ENCODE measurements at places on chromosomes 5 and 9.

- no peak for DNase-seq
These were observed 99.3 kb upstream of the ERCC6L2 start for GRCh38 chr9:95776176-95776575.

- no peak for DNase-seq
These were observed 4.5 kb downstream of the EXOC3 start for GRCh38 chr5:447501-447900.

GRCh38 chr5:120405923-120406322 lies 58.2 kb upstream of the PRR16 start:
- no peak for DNase-seq

DNA sequence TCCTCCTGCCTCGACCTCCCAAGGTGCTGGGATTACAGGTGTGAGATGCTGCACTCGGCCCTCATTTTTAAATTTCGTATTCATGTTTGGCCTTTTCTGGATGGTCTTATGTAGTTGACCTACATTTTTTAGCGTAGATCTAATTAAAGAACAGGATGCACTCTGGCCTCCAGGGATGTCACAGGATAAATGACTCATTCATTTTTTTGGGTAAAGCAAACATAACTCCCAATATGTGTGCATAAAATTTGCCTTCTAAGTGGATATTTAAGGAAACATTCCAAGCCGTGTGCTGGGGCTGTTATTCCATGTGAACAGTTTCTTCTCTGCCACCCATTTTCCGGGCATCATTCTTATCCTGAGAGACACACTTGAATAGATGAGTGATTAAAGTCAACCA lies 501.6 kb downstream of the IRX1 start:
- DNase-seq, result no peak

- no peak for DNase-seq
These were observed 223 bp downstream of the NR3C1 start for GRCh38 chr5:143403334-143403592.

- DNase-seq, result no peak
These were observed 386.7 kb downstream of the NTRK2 start for GRCh38 chr9:85056203-85056572.

DNA sequence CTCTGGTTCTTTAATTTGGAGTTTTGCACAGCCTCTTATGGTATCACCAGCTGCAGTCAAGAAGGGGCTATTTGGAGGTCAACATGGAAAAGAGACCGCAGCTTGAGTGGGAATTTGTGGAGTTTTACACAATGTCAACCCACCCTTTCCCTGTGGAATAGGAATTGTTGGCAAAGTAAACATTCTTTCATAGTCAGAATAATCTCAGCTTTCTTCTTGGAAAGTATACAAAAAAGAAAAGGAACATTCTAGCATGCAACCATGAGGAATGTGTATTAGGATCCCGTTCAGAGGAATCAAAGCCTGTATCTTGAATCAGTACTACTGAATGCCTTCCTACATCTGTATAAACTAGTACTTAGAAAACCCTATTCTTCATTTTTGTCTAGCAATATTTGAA lies 107.6 kb downstream of the LURAP1L start:
- DNase-seq, result peak; percentile 50

- no peak for DNase-seq
These were observed 4.7 kb upstream of the PSMB7 start for GRCh38 chr9:124419832-124420489.

DNA sequence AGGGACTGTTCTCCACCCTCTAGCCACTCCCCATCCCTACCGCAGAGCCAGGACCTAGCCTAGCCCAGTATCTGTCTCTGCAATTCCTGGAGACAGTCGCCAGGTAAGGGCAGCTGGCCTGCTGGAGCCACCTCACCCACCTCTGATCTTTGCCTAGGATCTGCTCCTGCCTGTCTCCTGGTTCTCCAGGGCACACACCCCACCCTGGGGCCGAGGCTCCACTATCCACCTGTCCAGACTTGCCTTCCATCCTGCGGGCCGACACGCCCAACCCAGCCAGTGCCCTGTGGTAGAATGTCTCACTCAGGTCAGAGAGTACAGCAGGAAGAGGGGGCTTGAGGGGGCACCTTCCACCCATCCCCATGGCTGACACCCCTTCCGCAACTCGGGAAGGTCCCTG lies 15.7 kb upstream of the AQP7 start:
- DNase-seq, result no peak

- DNase-seq, result no peak
These were observed 240.3 kb upstream of the NREP start for GRCh38 chr5:111997308-111997707.

DNA sequence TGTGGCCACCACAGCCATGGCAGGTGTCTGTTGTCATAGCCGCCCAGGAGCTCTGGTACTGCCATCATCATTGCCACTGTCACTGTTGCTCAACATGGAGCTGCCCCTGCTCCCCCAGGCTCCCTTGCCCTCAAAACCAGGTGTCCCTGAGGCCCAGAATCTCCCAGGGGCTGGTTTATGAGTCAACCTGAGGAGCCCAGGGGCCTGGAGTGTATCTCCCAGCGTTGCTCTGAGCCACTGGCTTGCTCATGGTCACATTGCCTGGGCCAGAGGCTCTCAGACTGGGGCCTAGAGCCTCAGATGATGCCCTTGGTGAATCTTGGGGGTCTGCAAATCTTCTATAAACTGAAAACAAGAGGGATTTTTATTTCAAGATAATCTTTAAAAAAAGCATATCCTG lies 24.7 kb upstream of the TBC1D2 start:
- no peak for DNase-seq

DNA sequence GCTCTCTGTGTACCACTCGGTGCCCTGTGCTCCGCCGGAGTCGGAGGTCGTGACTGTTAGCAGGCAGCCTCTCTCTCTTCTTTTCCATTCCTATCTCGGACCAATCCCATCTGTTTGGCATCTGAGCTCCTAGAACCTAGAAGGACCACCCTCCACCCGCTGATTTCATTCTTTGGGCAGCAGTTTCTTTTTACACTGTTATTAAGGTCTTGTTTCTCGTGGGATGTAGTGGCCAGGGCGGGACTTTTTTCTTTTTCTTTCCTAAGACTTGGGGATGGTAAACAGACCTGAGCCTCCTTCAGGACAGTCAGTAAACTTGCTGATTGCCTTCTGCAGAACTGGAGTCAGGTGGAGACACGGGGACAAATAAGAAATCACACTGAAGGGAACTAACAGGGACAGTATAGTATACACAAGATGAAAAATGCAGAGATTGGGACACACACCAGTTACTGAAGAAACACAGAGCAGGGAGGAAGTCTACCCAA lies 500 bp downstream of the URM1 start:
- no peak for DNase-seq

DNA sequence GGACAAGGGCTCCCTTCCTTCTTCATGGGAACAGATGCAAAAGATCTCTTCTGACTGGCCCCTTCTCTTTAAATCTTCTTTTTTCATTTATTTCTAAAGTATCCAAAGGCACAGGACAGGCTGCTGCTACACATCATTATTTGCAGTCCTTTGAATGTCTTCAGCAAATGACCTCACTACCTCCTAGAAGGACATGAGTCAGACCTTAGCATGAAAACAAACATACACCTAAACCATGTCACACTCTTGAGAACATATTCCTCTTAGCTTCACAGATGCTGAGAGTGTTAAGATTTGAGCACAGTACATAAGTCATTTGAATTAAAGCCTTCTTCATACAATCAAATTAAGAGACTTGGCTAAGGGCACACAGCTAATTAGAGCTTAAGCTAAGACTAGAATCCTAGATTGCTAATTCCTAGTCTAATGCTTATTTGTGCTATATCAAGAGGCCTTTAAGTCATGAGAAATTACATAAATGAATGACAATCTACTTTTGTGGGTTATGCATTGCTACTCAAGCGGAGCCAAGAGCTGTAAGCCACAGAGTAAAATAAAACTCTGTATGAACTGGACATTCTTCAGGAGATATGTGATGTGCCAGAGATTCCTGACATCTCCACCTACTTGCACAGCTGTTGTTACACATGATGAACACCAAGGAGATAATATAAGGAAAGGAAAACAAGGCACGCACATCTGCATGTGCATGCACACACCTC lies 109.1 kb upstream of the PTGER4 start:
- no peak for DNase-seq

DNA sequence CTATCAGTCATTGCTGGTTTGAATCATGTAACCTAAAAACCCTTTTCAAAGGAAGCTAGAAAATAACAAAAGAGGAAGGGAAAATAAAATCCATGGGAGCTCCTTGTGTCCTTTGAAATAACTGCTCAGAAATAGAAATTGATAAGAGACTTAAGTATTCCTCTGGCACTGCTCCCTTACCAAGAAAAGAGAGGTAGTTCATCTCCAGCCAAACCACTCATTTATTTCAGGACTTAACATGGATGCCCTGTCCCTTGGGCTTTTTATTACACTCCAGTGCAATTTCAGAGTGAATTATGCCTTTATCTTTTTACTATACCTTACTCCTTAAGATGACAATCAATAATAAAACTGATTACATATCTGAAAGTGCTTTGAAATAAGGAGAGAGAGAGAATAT lies 61.0 kb downstream of the MUSK start:
- DNase-seq, result no peak

DNA sequence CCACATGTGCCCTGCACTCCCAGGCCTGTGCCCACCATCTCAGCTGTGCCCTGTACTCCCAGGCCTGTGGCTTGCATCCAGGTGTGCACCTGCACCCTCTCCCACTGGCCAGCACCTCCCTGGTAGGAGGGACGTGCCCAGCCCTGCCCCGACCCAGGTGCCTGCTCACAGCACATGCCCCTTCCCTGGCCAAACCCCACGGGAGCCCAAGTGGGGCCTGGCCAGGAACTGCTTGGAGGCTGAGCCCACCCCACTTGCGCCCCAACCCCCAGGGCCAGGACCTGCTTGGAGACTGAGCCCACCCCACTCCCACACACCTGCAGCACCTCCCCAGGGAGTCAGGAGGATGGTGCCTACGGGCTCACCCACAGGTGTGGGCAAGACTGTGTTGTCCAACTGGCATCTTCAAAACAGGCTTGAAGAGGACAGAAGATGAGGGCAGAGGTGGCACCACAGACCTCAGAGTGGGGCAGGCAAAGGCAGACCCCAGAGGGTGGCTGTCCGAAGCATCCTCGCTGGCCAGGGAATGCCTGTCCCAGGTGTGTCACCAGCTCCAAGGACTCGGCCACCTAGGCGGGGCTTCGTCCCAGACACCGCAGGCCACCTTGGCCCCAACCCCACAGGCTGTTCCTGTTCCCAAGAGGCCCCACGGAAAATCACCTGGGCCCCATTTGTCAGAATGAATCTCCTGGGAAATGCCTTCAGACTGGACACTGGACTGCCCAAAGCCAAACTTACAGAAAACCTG lies 10.8 kb downstream of the ZDHHC11B start:
- DNase-seq, result no peak

- no peak for DNase-seq
These were observed 175.2 kb upstream of the RAI14 start for GRCh38 chr5:34480810-34481528.
